Chondrocyte (in vitro differentiated cells): ENCODE measurements at places on chromosomes 2 and 18.

DNA sequence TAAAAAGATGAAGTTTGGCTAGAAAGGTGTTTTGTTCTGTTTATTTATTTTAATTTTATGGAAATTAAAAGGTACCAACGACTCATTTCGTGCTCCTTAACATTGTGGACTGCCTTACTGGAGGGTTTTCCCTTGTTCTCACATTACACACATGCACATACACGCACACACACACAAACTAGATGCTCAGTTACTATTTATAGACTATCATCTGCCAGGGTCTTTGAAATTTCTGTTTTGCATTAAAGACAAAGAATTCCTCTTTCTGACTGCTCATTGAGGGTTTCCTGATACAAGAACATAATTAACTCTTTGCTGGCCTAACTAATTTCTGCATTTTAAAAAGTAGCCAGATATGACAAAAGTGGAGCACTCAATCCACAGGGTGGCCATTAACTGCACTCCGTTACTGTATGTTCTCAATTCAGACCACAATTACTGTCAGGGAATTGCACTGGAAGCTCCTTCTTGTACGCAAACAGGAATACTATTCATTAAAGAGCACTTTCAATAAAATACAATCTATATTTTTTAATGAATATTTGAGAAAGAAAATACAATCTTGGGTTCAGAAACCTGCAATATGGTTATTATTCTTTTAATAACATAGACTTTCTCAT is 366.9 kb upstream of the GALNT5 start:
- DNase-seq = no peak

GRCh38 chr2:240922245-240922981 is 16.3 kb downstream of the CROCC2 start:
- no peak for DNase-seq

GRCh38 chr2:37402636-37403035 is 58.2 kb downstream of the QPCT start:
- no peak for DNase-seq

DNA sequence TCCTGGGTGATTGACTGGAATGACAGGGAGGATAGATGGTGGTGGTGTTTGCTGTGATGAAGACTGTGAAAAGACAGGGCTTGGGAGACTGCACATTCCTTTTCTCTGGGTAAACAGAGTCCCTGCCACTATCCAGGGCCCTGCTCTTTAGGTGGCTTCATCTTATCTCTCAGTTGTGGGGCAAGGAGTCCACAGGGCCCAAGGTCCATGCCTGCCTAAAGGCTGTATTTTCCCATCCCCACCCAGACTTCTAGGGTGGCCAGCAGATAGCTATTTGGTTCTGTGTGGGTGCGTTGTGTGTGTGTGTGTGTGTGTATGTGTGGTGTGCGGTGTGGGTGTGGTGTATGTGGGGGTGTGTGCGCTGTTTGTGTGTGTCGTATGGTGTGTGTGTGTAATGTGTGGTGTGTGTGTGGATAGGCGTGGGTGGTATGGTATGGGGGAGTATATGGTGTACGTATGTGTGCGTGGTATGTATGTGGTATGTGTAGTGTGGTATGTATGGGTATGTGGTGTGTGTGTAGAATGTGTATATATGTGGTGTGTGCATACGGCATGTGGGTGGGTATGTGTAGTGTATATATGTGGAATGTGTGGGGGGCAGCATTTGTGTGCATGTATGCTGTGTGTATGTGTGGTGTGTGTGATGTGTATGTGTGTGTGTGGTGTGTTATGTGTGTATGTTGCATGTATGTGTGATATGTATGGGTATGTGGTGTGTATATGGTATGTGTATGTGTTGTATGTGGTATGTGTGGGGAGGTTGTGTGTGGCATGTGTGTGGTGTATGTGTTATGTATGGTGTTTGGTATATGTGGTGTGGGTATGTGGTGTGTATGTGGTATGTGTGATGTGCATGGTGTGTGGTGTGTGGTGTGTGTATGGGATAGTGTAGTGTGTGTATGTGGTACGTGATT is 10.5 kb upstream of the XRCC5 start:
- no peak for DNase-seq

DNA sequence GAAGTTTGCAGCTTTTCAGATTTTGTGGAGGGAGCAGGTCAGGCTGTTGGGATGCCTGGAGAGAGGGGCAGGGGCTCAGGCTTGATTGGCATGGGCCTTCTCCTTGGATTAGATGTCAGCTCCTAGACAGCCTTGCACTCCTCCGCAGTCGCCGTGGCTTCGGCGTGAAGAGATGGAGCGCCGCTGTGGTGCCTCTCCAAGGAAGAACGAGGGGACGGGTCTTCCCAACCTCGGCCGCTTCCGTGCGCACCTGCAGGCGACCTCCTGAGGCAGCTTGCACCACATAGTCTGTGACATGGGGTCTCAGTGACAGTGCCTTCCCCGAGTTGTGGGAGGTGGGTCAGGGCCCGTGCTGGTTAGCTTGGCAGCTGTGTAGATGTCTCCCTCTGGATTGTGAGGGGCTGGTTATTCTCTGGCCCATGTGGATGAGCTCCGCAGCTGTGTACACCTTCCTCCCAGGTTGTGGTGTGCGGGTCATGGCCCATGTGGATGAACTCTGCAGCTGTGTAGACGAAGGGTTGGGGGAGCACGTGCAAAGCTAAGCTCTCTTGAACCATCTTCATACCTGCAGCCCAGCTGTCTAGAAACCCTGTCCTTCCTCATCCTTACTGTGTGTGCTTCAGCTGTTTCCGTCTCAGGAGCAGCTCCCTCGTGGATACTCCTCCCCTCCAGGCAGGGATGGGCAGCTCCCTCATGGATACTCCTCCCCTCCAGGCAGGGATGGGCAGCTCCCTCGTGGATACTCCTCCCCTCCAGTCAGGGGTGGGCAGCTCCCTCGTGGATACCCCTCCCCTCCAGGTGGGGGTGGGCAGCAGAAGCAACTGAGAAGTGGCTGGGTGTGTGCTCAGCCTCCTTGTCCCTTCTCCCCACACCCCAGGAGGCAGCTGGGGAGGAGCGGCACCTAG is 170.3 kb downstream of the LDLRAD4 start:
- DNase-seq = peak; percentile 89

- DNase-seq = no peak
Measured at GRCh38 chr2:51212374-51212773, 180.4 kb upstream of the NRXN1 start.

GRCh38 chr2:3520591-3520990 is 1.3 kb upstream of the ADI1 start:
- no peak for DNase-seq

GRCh38 chr2:203404996-203405395 is 76.8 kb downstream of the ABI2 start:
- DNase-seq = no peak

GRCh38 chr2:112885506-112885902 is 25.5 kb upstream of the IL37 start:
- no peak for DNase-seq

GRCh38 chr2:31248139-31248538 is 14.2 kb downstream of the EHD3 start:
- no peak for DNase-seq

- DNase-seq = no peak
Measured at GRCh38 chr2:138359532-138359931, 142.0 kb upstream of the SPOPL start.

DNA sequence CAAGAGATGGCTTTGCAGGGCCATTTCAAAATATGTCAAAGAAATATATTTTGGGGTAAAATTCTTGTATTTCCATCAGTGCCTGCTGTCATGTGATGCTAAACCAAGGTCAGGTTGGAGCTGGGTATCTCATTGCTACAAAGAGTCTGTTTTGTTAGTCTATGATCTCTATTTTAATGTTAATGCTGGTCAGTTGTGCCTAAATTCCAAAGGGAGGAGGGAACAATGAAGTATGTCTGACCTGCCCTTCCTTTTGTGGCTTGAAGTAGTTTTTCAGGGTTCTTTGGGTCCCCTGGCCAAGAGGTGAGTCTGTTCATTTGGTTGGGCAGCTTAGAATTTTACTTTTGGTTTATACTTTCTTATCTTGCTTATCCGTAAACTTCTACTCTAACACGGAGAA is 61.6 kb upstream of the DYNAP start:
- no peak for DNase-seq

DNA sequence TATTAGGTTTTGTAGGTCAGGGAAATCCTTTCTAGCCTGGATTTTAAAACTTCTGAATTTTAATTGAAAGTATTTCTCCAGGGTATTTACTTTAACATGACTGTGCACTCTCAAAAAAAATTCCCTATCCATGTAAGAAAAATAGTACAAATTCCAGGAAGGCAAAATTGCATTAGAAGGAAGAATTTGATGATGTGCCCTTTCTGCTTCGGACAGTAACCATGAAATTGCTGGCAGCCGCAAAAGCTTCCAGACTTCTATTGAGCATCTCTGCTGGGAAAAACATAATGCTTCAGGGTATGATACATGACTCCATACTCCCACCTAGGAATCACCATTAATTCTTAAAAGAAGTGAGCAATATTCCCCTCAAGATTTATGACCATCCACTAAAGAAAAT is 17.2 kb upstream of the KLF7 start:
- DNase-seq = no peak

- DNase-seq = no peak
Measured at GRCh38 chr2:208783184-208783583, 376.6 kb downstream of the PTH2R start.

DNA sequence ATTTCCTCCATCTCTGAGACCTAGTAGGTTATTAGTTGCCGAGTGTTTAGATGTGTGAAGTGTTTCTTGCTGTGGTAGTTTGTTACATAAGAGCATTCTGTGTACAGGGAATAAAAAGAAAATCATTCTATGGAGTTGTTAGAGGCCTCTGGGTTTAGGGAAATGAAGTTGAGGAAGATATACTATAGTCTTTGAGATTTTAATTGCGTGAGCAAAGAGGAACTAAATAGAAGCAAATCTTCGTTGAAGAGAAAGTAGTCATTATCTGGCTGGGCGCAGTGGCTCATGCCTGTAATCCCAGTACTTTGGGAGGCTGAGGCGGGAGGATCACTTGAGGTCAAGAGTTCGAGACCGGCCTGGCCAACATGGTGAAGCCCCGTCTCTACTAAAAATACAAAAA is 19.0 kb downstream of the USP39 start:
- DNase-seq = no peak

GRCh38 chr2:48605482-48606175 is 12.0 kb upstream of the GTF2A1L start:
- DNase-seq = no peak

- no peak for DNase-seq
Measured at GRCh38 chr18:70674896-70675295, 386.1 kb downstream of the SOCS6 start.

DNA sequence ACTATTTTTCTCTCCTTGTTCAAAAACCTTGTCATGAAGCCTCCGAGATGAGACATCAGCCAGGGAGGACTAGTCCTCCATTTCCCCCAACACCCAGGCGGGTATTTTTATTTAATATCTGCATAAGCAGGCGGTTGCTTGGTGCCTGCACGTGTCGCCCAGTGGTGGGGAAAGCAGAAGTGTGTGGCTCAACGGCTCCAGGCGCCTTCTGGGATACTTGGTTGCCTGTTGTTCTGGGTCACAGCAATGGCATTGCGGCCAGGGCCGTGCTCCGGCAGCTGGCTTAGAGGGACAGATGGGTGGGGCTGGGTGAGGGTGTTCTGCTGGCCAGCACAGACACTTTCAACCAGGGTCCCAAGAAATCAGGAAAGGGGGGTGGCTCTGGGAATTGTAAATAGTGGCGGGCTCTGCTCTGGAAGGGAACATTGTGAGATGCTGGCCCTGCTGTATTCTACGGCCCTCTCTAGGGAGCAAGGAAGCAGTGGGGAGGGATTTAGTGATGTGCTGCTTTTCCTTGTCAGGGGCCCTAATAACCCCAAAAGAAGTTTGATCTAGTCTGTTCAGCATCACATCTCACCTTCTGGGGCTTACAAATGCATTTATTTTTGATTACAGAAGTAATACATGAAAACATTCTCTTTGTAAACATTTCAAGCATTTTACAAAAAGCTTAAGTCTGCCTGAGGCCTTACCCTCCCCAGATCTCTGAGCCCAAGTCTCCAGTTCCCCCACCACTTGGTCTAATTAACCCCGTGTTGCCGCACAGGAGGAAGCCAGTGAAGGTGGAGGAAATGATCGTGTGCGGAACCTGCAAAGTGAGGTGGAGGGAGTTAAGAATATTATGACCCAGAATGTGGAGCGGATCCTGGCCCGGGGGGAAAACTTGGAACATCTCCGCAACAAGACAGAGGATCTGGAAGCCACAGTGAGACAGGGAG is 1.1 kb downstream of the VAMP8 start:
- no peak for DNase-seq

DNA sequence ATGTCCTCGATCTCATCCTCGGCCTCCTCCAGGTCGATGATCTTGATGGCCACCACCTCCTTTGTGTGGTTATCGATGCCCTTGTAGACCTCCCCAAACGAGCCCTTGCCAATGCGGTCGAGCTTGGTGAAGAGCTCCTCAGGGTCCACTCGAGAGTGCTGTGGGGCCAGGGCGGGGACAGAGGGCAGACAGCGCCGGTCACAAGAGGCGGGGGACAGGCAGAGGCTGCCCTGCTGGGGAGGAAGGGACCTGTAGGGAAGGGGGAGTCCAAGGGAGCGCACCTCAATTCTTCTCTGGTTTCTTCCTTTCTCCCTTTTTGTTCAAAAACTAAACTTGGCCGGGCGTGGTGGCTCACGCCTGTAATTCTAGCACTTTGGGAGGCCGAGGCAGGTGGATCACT is 6.8 kb downstream of the STK25 start:
- DNase-seq = peak; percentile 87

DNA sequence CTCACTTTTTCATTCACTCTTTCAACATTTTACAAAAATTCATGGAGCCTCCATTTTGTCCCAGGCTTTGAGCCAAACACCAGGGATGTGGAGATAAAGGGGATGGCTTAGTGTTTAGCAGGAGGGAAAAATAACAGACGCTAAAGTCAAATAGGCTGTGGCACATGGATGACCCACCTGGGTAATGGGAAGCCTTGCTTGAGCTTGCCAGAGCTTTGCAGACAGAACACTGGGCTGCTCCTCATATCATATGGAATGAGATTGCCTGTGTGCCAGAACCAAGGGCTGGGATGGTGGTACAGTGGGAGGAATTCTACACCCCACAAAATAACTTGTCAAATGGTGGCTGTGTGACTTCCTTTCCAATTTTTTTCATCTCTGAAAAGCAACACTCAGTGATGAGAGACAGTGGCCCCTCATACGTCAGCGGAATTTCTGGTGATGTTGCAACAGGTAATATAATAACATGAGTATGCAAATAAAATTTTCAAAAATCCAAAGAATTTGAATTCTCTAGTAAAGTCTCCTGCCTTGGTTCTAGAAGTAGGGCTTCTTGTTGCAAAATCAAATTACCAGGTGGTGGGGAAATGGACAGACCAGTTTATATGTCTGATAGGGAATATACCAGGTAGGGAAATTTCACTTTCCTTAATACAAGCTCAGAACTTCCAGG is 252.9 kb downstream of the CLIP4 start:
- no peak for DNase-seq

GRCh38 chr2:108404784-108405397 is 27.1 kb downstream of the SULT1C4 start:
- no peak for DNase-seq
